AG04449 (cell line): ENCODE measurements at places on chromosomes 5 and 9.

DNA sequence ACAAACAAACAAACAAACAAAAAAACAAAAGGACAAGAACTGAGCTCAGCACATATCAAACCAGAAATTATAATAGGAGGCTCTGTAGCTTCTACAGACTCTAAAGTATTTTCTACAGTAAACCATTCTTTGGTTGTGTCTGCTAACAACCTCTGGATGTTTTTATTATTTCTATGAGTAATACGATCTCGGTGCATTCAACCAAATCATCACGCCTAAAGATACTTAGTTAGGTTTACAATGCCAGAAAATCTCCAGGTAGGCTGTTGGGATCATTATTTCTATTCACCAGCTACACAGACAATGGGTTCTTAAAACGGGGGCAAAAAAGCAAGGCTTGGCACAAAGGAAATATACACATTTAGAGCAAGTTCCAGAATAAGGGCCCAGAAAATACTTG lies 41.6 kb upstream of the ALDOB start:
- DNase-seq: no peak

DNA sequence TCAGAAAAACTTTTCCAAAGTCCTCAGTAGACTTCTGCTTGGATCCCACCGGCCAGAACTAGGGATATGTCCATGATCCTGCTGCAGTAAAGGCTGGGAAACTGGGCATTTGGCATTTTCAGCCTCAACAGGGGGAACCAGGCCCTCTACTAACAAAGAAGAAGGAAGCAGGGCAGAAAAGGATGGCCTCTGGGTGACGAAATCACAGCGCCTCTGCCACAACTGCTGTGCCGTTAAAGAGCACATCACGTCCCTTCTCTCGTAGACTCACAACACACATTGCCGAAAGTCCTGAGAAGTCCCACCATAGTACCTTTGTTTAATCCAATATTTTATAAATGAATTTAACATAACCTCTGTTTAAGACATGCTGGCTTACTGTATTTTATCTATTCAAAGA lies 10.4 kb upstream of the AFAP1L1 start:
- DNase-seq: no peak

GRCh38 chr9:107866711-107867311 lies 377.2 kb upstream of the KLF4 start:
- DNase-seq: no peak

GRCh38 chr5:177325868-177326381 lies 14.2 kb upstream of the MXD3 start:
- no peak for DNase-seq

DNA sequence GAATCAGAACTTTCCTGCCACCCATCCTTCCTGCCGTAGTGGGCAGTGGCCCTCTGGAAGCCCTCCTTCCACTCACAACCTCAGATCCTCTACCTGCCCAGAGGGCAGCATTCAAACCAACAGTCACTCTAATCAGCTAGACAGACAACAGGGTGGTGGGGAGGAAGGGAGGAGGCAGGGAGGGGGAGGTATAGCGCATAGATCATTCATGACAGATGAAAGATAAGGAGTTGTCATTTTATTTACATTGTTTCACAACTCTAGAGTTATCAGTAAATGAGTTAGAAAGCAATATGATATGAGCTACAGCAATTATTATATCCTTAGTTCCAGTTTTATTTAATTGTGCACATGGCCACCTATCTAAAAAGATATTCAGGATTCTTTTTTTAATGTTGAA lies 852 bp downstream of the IL9 start:
- DNase-seq: no peak

GRCh38 chr9:96599298-96599697 lies 20.3 kb downstream of the CDC14B start:
- no peak for DNase-seq

DNA sequence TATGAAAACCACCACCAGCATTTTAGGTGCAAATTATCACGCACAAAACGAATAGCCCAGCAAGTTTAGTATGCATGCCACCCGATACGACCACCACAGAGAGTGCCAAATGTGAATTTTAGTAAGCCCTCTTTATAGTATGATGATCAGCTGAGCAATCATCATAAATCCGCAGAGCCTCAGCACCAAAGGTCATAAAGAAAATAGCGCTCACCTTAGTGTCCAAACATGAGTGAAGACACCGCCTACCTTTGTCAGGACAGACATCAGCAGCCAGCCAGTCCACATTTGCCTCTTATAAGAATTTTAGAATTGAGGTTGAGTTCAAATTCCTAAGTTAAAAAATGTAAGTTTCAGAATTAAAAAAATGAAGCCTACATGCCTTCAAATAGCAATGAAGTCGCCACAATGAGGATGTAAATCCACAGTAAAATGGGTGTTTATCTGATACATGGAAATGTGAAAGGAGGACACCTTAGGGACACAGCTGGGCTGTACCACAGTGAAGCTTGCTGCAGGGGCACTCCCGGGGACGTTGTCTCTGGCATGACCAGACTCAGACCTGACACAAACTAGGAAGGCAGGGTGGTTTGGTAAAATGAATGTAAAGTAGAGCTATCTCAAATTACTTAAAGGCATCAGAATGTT lies 149.0 kb downstream of the AUH start:
- DNase-seq: no peak

DNA sequence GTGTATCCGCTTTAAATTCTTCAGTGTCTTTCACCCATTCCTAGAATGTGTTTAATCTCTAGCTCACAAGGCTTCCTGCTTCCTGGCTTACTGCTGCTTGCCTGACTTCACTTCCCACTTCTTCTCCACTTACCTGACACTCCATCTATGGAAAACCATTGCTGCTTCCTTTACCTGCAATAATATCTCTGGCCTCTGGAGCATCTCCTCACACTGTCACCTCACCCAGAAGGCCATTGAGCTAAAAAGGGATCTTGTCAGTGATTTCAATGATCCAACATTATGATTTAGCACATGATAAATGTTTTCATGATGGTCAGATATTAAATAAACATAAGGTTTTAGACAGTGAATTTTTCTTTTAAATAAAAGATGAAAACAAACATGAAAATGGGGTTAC lies 281.1 kb downstream of the MRPS30 start:
- no peak for DNase-seq

DNA sequence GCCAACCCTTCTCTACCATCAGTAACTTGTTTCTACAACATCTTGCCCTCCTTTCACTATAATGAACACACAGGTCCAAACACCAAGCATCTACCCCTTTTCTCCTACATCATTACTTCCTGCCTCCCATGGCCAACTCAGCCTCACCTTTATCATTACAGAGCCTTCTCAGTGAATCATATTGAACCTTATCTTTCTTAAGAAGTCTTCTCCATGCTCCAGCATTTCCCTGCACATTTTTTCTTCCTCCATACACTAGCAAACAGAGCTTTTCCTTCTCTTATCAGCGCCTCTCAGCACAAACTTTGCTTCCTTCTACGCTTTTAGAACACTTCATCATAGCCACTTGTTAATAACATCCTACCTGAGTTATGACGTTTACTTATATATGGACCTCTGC lies 148.2 kb downstream of the ARL15 start:
- DNase-seq: no peak

DNA sequence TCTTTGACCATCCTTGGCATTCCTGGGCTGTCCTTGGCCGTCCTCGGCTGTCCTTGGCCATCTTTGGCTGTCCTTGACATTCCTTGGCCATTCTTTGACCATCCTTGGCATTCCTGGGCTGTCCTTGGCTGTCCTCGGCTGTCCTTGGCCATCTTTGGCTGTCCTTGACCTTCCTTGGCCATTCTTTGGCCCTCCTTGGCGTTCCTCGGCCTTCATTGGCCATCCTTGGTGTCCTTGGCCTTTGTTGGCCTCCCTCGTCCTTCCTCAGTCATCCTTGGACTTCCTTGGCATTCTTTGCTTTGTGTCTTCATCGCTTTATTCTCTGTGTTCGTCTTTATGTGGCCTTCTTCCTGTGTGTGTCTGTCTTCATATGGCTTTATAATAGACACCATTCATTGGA lies 20.7 kb downstream of the NDUFS6 start:
- DNase-seq: no peak

- DNase-seq: no peak
Observed at GRCh38 chr9:21281275-21281674, 23.8 kb downstream of the IFNA5 start.

DNA sequence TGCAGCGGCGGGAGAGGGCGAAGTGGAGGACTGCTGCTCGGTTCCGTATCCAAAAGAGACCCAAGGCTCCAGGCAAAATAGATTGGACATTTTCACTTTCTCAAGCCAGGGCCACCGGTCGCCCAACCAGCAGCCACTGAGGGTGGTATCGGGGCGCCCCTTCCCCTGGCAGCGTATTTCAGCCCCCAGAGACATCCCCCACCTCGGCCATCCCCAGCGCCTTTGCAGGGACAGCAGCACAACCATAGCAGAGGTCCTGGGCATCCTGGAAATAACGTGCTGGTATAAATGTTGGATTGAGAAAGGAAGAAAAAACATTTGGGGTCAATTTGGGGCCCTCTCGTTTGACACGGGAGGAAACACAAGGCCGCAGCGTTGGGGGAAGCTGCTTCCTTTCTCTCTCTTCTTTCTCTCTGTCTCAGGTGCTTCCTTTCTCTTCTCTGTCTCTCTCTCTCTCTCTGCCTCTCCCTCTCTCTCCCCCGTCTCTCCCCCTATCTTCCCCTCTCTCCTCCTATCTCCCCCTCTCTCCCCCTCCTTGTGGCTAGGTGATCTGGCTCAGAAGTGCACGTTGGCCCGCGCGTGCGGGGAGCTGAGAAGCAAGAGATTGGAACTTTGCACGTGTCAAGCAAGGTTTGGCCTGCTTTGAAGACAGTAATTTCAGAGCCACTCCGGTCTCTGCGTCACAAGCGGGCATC lies 624 bp upstream of the RETREG1 start:
- DNase-seq: no peak

- no peak for DNase-seq
Observed at GRCh38 chr5:122680623-122681350, 94.1 kb upstream of the SNX2 start.

GRCh38 chr5:5344051-5344571 lies 78.4 kb upstream of the ICE1 start:
- no peak for DNase-seq

- no peak for DNase-seq
Observed at GRCh38 chr5:1544294-1544961, 20.7 kb upstream of the LPCAT1 start.

DNA sequence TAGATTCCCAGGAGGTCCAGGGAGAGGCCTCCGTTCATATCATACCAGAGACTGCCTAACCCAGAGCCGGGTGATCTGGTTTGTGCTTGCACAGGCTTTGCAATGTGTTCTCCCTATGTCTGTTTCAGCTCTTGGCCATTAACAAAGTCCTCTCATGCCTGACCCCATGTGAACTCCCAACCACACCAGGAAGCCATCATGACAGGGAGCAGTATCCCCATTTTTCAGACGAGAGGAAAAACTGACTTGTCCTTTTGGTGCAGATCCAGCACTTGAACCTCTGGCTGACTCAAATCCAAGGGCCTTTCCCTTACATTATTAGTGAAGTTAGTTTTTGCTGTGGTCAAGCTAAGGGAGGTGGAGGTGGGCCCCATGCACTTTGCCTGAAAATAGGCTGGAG lies 58.4 kb downstream of the TEX10 start:
- DNase-seq: no peak
